ENCODE measurements at places on chromosomes 11 and 22.

GRCh38 chr11:130606178-130606577, 157.7 kb downstream of the ADAMTS15 start:
- no peak for DNase-seq

GRCh38 chr11:46846510-46846830, 390 bp upstream of the CKAP5 start:
- DNase-seq: no peak

GRCh38 chr11:69159150-69159852, 3.6 kb downstream of the SMIM38 start:
- no peak for DNase-seq

GRCh38 chr11:102780491-102780918, at the start of gene MMP10:
MMP10 (minus strand) TSS chr11:102780628; CDS start chr11:102780591, 37 bp downstream.
- DNase-seq: no peak

DNA sequence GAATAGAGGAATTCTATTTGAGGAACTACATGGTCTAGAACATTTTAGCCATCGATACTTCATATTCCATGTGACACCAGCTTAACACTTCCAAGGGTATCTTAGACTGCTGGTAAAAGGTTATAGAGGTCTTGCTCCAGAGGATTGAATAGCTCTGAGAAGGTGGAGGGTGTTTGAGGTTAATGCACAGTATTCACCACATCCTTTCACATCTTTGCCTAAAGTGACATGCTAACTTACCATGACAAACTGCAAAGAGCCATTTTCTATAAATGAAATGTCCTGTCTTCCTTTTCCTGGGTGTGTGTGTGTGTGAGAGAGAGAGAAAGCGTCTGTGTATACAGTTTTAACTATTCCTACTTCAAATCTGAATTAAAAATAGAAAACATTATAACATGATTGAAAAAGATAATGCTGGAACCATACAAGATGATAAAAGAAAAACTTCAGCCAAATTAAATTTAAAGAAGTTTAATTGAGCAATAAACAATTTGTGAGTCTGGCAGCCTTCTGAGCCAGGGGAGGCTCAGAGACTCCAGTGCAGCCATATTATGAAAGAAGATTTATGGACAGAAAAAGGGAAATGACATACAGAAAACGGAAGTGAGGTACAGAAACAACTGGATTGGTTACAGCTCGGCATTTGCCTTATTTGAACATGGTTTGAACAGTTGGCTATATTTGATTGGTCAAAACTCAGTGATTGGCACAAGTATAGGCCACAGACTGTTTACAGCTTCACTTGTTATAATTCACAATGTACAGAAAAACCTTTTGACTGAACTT, 320.9 kb upstream of the CCDC179 start:
- no peak for DNase-seq

Data from CD4-positive, alpha-beta T cell treated with Interleukin-10 for 1 hour (primary cell).